ENCODE measurements at places on chromosomes 4 and X.
A peak's percentile ranks its signal among the peaks of the same experiment; 100 is the strongest.

DNA sequence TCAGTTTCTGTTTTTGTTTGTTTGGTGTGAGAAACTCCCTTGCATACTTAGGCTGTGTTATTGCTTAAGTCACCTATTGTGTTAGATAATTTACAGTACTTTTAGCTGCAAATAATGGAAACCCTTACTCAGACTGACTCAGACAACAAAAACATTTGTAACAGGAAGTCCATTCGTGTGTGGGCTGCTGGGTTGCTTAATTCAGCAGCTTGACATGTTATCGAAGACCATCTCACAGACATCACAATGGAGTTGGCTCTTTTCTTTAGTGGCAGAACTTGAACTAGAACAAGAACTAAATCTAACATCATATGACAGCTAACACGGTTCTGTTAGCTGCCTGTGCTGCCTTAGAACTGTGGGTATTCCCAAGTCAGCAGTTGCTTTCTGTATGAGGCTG lies 9.9 kb upstream of the GABRE start:
- DNase-seq: no peak

- peak; percentile 77 for DNase-seq
These were observed 205.3 kb downstream of the TENM3 start for GRCh38 chr4:182448281-182449151.

- DNase-seq: no peak
These were observed 4.3 kb upstream of the SH3BP2 start for GRCh38 chr4:2788532-2789103.

DNA sequence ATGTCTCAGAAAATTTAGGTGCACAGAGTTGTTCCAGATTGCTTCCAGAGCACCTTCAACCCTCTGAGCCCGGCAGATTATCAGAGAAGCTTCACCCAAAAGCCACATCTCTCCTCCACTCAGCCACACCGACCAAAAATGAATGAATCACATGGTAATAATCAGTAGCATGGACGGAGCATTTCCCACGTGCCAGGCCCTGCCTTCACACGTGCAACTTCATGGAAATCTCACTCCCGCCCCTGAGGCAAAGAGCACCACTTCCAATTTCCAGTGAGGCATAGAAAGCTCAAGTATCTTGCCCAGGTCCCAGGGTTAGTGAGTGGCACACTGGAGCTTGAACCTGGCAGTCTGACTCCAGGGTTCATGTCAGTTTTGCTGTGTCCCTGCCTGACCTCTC lies 56.5 kb downstream of the RELL1 start:
- DNase-seq: no peak

GRCh38 chr4:52019936-52020657 lies at the start of gene LRRC66:
Gene LRRC66, minus strand, starts transcription at chr4:52020363. Its CDS starts 2,750 bp downstream, at chr4:52017613.
- DNase-seq: no peak

DNA sequence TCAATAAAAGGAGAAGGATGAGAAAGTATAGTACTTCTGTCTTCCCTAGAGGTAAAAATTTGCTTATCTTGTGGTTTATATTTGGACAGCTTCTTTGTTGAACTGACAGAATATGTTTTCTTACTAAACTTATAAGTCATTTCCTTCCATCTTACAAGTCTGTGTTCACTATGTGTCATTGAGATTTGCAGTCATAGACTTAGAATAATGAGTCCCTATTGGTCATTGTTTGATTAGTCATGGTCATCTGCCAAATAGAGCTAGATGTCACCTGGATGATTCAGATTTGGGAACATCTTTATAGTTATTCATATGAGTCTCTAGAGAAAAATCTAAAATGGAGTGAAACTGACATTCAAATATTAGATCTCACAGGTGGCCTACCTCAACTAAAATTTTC lies 51.5 kb downstream of the SPATA18 start:
- no peak for DNase-seq

DNA sequence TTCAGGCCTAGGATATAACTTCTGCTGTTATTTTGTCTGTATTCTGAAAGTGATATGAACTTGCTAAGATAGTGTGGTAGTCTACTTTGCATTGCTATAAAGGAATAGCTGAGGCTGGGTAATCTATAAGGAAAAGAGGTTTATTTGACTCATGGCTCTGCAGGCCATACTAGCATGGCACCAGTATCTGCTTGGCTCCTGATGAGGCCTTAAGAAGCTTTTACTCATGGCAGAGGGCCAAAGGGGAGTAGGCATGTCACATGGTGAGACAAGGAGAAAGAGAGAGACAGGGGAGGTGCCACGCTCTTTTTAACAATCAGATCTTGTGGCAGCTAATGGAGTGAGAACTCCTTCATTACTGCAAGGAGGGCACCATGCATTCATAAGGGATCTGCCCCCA lies 247.3 kb downstream of the GPAT3 start:
- DNase-seq: no peak

- no peak for DNase-seq
These were observed 42.1 kb downstream of the TMPRSS11E start for GRCh38 chr4:68489338-68489737.

GRCh38 chrX:110847334-110847733 lies 51.7 kb upstream of the CHRDL1 start:
- DNase-seq: peak; percentile 52

DNA sequence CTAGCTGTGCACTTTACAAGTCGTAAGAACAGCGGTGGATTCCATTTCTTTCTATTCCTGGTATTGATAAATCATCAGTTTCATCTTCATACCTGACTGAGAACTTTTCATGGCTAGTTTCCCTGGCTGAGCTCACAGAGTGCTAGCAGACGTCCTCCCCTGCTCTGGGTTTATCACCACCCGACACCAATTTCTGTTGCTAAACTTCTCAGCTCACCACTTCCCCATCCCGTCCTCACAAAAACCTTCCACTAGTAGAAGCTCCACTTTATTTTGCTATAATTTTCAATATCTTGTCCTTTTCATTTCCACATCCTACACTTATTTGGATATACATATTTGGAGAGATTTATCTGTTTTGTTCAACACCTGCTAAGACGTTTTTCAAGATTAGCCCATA lies 869.4 kb upstream of the FRG1 start:
- DNase-seq: no peak

DNA sequence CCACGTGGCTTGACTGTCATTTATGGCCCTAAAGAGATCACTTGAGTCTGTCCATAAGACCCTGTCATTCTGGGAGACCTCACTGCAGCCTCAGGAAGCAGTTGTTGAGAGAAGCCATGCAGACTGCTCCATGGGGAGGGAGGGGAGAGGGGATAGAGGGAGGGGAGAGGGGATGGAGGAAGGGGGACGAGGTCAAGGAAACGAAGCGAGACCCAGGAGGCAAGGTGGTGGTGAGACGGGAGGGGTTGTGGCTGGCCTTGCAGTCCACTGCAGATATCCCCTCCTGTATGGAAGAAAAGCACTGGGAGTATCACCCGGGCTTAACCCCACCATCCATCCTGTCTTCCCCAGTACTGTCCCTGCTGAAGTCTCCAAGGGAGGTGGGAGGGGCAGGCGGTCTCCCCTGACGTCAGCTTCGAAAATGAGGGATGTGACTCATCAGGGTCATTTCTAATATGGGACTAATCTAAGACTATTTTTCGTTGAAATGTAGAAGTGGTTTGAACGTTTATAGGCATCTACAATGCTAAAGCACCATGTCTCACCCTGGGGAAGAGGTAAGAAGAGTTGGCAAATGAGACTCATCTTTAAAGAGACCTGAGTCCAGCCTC lies 5.6 kb downstream of the TMEM255A start:
- no peak for DNase-seq

DNA sequence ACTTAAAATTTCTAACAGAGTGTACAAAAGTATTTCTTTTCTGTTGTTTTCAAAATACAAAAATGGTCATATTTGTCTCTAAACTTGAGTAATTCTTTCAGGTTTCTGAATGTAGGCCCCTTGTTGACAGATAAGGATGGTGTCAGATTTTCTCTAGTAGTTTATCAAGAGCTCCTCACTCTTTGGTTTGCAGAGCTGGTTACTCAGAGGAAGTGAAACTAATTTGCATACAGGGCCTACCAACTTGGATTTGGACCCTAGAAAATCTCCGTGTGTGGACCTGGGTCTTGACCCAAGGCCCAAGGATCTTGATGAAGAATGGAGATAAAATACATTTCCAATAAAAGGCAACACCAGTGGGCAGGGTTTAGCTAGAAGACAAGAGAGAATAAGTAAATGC lies 433 bp upstream of the ADH6 start:
- no peak for DNase-seq

- no peak for DNase-seq
These were observed 218.9 kb downstream of the HS3ST1 start for GRCh38 chr4:11209826-11210225.

- DNase-seq: no peak
These were observed 66.0 kb upstream of the NKX1-1 start for GRCh38 chr4:1472148-1472797.

DNA sequence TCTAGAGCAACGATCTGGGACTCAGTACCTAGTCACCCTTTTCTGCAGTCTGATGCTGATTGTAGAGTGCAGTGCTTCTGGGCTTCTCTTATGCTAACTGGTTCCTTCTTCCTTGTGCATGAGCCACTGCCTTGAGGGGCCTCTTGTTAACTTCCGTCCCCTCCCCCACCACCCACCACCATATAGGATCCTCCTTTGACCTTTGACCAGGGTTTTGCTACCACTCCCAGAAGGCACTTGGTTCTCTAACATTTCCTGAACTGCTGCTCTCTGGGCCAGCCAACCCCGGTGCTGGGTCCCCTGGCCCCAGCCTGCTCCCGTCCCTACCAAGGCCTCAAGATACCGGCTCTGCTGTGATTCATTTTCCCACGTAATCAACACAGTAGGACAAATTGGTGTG lies 104.6 kb upstream of the KLF3 start:
- no peak for DNase-seq

- DNase-seq: no peak
These were observed 49.0 kb upstream of the CLNK start for GRCh38 chr4:10733481-10734062.

- DNase-seq: no peak
These were observed 9.7 kb upstream of the TMEM165 start for GRCh38 chr4:55386073-55386472.

- DNase-seq: no peak
These were observed 153.5 kb downstream of the SLC7A11 start for GRCh38 chr4:138088449-138089208.

DNA sequence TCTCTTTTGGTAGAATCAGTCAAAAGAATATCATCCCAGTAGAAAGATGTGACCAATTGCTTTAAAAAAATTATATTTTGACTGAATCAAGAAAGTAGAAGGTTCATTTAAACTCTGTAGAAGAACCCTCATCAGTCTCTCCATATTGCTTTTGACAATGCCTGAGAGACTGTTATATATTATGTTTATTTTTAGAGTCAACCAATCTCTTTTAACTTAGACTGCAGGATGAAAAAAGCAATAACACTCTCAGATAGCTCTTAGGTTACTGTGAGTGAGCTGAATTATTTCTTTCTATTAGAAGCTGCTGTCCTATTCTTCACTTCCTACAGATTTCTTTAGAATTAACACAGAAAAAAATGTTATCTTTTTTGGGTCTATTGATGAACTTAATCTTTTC lies 38.1 kb downstream of the GALNTL6 start:
- DNase-seq: no peak

GRCh38 chr4:100164808-100165760 lies 25.2 kb downstream of the DDIT4L start:
- no peak for DNase-seq

GRCh38 chr4:54215379-54216077 lies 13.6 kb upstream of the PDGFRA start:
- no peak for DNase-seq

GRCh38 chr4:47071901-47072341 lies 40.6 kb downstream of the GABRB1 start:
- DNase-seq: no peak

- no peak for DNase-seq
These were observed 486 bp downstream of the CLCN3 start for GRCh38 chr4:169620880-169621248.

DNA sequence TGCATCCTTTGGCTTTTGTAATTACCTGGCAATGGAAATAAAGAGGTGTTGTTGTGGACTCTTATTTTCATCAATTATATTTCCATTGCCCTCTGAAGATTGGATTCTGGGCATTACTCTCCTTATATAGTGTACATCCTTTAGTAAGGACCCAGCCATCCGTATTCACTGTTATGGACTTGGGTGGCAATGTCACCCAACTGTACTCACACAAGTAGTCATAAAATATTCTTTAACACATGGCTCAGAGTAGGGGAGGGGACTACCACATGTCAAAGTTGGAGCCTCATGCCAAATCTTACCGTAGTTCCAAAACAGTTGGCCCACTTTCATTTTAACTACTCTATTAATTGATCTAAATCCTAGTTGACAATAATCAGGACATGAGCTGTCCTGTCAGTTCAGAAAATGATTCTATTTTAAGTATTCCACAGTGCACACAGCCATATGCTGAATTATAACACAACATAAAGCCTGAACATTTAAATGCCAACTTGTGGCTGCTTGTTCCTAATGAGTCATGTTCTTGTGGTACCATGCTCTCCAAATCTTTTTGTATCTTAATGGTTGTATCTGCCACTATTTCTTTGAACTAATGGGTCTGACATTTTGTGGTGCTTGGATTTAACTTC lies 4.9 kb downstream of the FRAS1 start:
- DNase-seq: no peak

GRCh38 chr4:56742080-56742871 lies 61.2 kb upstream of the HOPX start:
- DNase-seq: no peak

- no peak for DNase-seq
These were observed 196.9 kb downstream of the NWD2 start for GRCh38 chr4:37441231-37442061.

DNA sequence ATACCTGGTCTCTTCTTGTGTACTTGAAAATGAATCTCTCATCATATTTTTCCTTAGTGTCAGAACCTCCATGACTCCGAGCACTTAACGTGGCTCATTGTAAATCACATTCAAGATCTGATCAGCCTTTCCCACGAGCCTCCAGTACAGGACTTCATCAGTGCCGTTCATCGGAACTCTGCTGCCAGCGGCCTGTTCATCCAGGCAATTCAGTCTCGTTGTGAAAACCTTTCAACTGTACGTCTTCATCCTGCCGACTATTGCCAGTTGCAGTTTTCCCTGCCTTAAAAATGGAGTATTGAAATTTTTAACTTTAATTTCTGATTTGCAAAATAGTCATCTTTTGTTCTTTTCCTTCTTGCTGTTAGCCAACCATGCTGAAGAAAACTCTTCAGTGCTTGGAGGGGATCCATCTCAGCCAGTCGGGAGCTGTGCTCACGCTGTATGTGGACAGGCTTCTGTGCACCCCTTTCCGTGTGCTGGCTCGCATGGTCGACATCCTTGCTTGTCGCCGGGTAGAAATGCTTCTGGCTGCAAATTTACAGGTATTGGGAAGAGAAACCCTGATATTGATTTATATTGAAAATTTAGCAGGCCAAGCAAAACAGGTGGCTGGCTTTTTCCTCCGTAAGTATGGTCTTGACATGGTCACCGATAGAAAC lies 42.4 kb upstream of the MSANTD1 start:
- no peak for DNase-seq
